HepG2 (cell line): ENCODE measurements at places on chromosomes 1 and 21. TPM values are rescaled to one million over a fixed set of nuclear protein-coding genes. Genes with fewer than 3 reads are reported as not detected.

The BTBD19 gene
- total RNA-seq, result 1.0 and 2.7 TPM in 2 replicates

The TMEM222 gene
- total RNA-seq, result 9.9 and 22.7 TPM in 2 replicates

The LCE1E gene
- total RNA-seq, result not detected in 2 replicates

The RHD gene
- not detected in 2 replicates for total RNA-seq

The RNF115 gene
- 7.8 and 10.1 TPM in 2 replicates for total RNA-seq

The CLCNKB gene
- total RNA-seq, result not detected in 2 replicates

The KRTAP7-1 gene
- not detected in 2 replicates for total RNA-seq

The OR2T2 gene
- total RNA-seq, result not detected in 2 replicates

The MSH4 gene
- 0.09 TPM in 1 of 2 replicates, not detected in the other for total RNA-seq

The TAS1R3 gene
- 0.15 TPM in 1 of 2 replicates, not detected in the other for total RNA-seq

The FABP3 gene
- total RNA-seq, result 0.24 and 0.46 TPM in 2 replicates

The GPR37L1 gene
- total RNA-seq, result not detected in 2 replicates

The HPDL gene
- total RNA-seq, result not detected in 2 replicates

The MAGOH gene
- total RNA-seq, result 87.0 and 145 TPM in 2 replicates

The OR2T33 gene
- not detected in 2 replicates for total RNA-seq

The ETNK2 gene
- 35.3 and 42.8 TPM in 2 replicates for total RNA-seq

The TNFRSF4 gene
- total RNA-seq, result not detected in 2 replicates

The CLCA1 gene
- not detected in 2 replicates for total RNA-seq

The DIRAS3 gene
- total RNA-seq, result not detected in 2 replicates

The S100A12 gene
- not detected in 2 replicates for total RNA-seq

The CA6 gene
- total RNA-seq, result not detected in 2 replicates

The FCRL2 gene
- total RNA-seq, result not detected in 2 replicates

The HPCA gene
- not detected in 2 replicates for total RNA-seq

The SEMA6C gene
- 0.80 and 1.4 TPM in 2 replicates for total RNA-seq

The WASF2 gene
- 10.4 and 16.9 TPM in 2 replicates for total RNA-seq

The NHLH1 gene
- total RNA-seq, result 0.11 TPM in 1 of 2 replicates, not detected in the other

The TFF2 gene
- total RNA-seq, result not detected in 2 replicates

The C1QA gene
- not detected in 2 replicates for total RNA-seq

The LCE1B gene
- not detected in 2 replicates for total RNA-seq

The CXADR gene
- total RNA-seq, result 57.0 and 86.8 TPM in 2 replicates

The ATP13A2 gene
- total RNA-seq, result 14.4 and 16.2 TPM in 2 replicates

The INSRR gene
- not detected in 2 replicates for total RNA-seq

The CRYBG2 gene
- total RNA-seq, result 0.39 and 1.3 TPM in 2 replicates

The NVL gene
- total RNA-seq, result 18.2 and 21.0 TPM in 2 replicates

The MYBPH gene
- not detected in 2 replicates for total RNA-seq

The NEGR1 gene
- not detected in 2 replicates for total RNA-seq

The NFASC gene
- not detected in 2 replicates for total RNA-seq

The CHRM3 gene
- not detected in 2 replicates for total RNA-seq

The KCNE2 gene
- not detected in 2 replicates for total RNA-seq

The ABL2 gene
- 6.0 and 11.6 TPM in 2 replicates for total RNA-seq

The SPAG17 gene
- total RNA-seq, result not detected in 2 replicates

The HLX gene
- total RNA-seq, result 0.06 and 0.35 TPM in 2 replicates

The FMO4 gene
- total RNA-seq, result 0.07 and 0.36 TPM in 2 replicates

The C8A gene
- 8.6 and 15.0 TPM in 2 replicates for total RNA-seq

The DTL gene
- 32.8 and 43.1 TPM in 2 replicates for total RNA-seq

The RIIAD1 gene
- total RNA-seq, result not detected in 2 replicates

The EXTL2 gene
- 18.8 and 23.5 TPM in 2 replicates for total RNA-seq

The GBP7 gene
- not detected in 2 replicates for total RNA-seq

The PODN gene
- total RNA-seq, result not detected in 2 replicates

The AIRE gene
- not detected in 2 replicates for total RNA-seq

The BCAN gene
- total RNA-seq, result not detected in 2 replicates

The LEPROT gene
- total RNA-seq, result 29.0 and 36.8 TPM in 2 replicates

The NID1 gene
- total RNA-seq, result 29.3 and 50.2 TPM in 2 replicates

The MARK1 gene
- not detected in 2 replicates for total RNA-seq

The ZNF691 gene
- 7.8 and 8.2 TPM in 2 replicates for total RNA-seq

The SLC37A1 gene
- 0.17 and 0.40 TPM in 2 replicates for total RNA-seq

The SH3D21 gene
- total RNA-seq, result 1.4 and 5.1 TPM in 2 replicates

The AADACL4 gene
- not detected in 2 replicates for total RNA-seq

The PLA2G5 gene
- not detected in 2 replicates for total RNA-seq
